ENCODE measurements at places on chromosomes 16 and 17.

GRCh38 chr16:17508303-17508702 lies 37.5 kb upstream of the XYLT1 start:
- H3K27ac ChIP-seq = no peak overlapping the region
- no peaks in the 10 kb centered on the region for H3K4me1 ChIP-seq
- H3K27me3 ChIP-seq = peaks cover 6% of the 10 kb centered on the region
- DNase-seq = no peak
- peaks cover 5% of the 10 kb centered on the region for H3K36me3 ChIP-seq

- no peak overlapping the region for H3K27ac ChIP-seq
- no peak overlapping the region for H3K4me3 ChIP-seq
- no peaks in the 10 kb centered on the region for H3K4me1 ChIP-seq
- peaks cover 4% of the 10 kb centered on the region for H3K36me3 ChIP-seq
- no peak for DNase-seq
Measured at GRCh38 chr16:72963533-72964315, 84.2 kb downstream of the ZFHX3 start.

DNA sequence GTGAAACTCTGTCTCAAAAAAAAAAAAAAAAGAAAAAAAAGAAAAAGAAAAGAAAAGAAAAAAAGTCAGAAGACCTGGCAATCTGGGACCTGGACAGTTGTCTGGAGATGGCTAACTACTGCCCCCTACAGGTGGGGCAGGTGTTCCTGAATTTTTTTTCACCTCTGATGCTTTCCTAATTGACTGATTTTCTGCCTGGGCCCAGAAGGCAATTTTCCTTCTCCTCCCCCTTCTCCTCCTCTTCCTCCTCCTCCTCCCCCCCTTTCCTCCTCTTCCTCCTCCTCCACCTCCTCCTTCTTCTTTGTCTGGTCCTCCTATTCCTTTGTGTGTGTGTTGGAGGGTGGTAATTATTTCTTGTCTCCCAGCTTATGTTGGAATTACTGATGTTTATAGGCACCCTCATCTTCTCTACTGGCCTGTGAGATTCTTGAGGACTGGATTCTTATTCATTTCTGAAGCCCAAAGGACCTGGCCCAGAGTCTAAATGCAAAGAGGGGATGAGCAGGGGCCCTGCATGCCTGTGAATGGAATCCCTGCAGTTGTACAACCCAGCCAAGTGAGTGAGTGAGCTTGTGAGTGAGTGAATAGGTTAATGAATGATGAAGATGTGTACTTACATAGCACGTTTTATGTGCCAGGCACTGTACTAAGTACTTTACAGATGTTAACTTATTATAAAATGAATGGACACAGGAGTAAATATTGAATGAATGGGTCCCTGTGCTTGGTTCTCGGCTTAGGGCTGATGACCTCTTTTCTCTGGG lies 26.9 kb downstream of the IRX5 start:
- H3K27ac ChIP-seq = no peak overlapping the region
- peaks cover 7% of the 10 kb centered on the region for H3K27me3 ChIP-seq
- H3K4me1 ChIP-seq = no peaks in the 10 kb centered on the region
- H3K4me3 ChIP-seq = no peak overlapping the region
- H3K36me3 ChIP-seq = no peaks in the 10 kb centered on the region
- no peak for DNase-seq

GRCh38 chr17:3955673-3955988 lies 8.6 kb downstream of the ATP2A3 start:
- peaks cover 20% of the 10 kb centered on the region for H3K36me3 ChIP-seq
- H3K4me3 ChIP-seq = no peak overlapping the region
- H3K27ac ChIP-seq = no peak overlapping the region
- DNase-seq = no peak
- no peaks in the 10 kb centered on the region for H3K27me3 ChIP-seq
- H3K4me1 ChIP-seq = peaks cover 44% of the 10 kb centered on the region

GRCh38 chr17:29927546-29927945 lies 2.5 kb downstream of the SSH2 start:
- H3K36me3 ChIP-seq = peaks cover 4% of the 10 kb centered on the region
- peak overlapping the region; percentile 45 for H3K27ac ChIP-seq
- no peaks in the 10 kb centered on the region for H3K27me3 ChIP-seq
- peaks cover 23% of the 10 kb centered on the region for H3K4me1 ChIP-seq

DNA sequence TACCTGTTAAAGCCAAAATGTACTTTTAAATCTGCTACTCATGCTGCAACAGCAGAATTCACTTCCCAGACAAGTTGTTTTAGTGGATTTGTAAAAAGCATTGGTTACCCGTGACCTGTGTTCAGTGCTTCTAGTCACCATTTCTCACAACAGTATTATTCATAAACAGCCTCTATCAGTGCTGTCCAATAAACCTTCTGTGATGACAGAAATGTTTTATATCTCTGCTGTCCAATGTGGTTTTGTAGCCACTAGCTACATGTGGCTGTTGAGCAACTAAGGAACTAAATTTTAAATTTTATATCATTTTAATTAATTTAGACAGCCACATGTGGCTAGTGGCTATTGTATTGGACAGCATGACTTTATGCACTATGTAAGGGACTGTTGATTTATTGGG lies 12.6 kb downstream of the MAP3K3 start:
- H3K27ac ChIP-seq = no peak overlapping the region
- peaks cover 24% of the 10 kb centered on the region for H3K36me3 ChIP-seq
- H3K4me3 ChIP-seq = no peak overlapping the region
- H3K27me3 ChIP-seq = no peaks in the 10 kb centered on the region
- DNase-seq = no peak
- H3K4me1 ChIP-seq = peaks cover 16% of the 10 kb centered on the region

DNA sequence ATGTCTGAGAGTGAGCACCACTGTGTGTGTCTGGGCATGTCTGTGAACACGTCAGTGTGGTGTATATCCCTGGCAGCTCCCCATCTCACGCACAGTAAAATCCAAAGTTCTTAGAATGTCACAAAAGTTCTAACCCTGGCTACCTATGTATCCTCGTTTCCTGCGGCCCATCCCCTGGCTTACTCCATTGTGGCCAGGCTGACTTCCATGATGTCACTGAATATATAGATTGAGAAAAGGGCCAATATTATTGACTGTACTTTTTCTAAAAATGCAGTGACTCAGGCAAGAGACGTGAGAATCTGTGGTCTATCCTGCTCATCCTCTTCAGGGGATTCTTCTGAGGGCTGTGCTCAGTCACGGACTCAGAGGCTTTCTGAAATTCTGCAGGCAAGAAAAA lies 963 bp upstream of the METTL22 start:
- peaks cover 2% of the 10 kb centered on the region for H3K27me3 ChIP-seq
- DNase-seq = no peak
- H3K4me1 ChIP-seq = peaks cover 9% of the 10 kb centered on the region

GRCh38 chr17:64099543-64099942 lies 30.4 kb downstream of the ERN1 start:
- no peaks in the 10 kb centered on the region for H3K27me3 ChIP-seq
- DNase-seq = no peak
- H3K27ac ChIP-seq = no peak overlapping the region
- peaks cover 5% of the 10 kb centered on the region for H3K4me1 ChIP-seq
- H3K4me3 ChIP-seq = no peak overlapping the region

DNA sequence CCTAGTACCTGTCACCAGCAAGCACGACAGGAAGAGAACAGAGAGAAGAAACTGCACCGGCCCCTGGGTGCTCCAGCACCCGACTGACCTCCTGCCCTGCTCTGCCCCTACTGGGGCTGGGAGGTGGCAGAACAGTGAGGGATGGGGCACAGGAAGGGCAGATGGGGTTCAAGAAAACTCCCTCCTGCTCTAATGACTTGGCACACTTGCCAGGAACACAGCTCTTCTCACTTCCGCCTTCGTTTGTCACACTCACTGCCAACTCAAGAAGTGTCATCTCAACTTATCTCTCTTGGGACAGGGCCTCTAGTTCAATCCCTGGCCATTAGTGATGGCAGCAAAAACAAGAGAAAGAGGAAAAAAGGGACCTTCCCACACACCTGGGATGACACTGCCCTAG lies 42.7 kb upstream of the ICAM2 start:
- no peaks in the 10 kb centered on the region for H3K27me3 ChIP-seq
- H3K36me3 ChIP-seq = peaks cover 21% of the 10 kb centered on the region
- peaks cover 19% of the 10 kb centered on the region for H3K4me1 ChIP-seq
- DNase-seq = peak; percentile 8

DNA sequence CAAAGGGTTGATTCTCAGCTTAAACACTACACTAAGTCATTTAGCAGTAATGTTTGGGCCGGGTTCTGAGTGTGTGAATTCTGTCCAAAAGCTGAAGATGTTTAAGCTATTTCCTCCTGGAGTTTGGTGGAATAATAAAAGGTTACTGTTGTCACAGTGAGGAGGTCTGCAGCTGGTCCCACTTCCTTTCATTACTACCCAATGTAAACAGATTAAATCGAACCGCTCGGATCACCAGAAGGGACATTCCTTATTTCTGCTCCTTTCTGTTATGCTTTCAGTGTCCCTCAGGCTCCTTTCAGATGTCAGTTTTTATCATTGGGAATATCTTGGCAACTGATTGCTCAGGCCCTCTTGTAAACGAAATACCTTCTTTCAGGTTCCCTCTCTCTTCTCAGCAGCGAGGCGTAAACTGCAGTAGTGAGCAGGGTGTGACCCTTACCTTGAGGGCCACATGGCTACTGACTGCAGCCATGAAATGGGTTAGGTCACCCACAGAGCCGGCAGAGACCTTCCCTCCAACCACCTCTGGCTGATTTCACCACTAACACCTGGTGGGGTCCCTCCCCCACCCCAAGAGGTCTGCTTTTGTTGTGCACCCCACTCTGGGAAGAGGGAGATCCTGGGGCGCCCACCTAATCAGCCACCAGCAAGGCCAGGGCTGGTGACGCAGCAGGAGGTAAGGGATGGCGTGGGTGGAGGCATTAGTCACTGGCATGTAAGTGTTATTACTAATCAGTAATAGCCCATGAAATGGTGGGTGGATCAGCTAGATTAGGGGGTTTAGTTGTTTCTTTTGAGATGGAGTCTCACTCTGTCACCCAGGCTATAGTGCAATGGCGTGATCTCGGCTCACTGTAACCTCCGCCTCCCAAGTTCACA lies 117.6 kb downstream of the VPS53 start:
- no peaks in the 10 kb centered on the region for H3K27me3 ChIP-seq
- peaks cover 21% of the 10 kb centered on the region for H3K36me3 ChIP-seq
- no peaks in the 10 kb centered on the region for H3K4me1 ChIP-seq
- H3K4me3 ChIP-seq = no peak overlapping the region
- H3K27ac ChIP-seq = no peak overlapping the region

DNA sequence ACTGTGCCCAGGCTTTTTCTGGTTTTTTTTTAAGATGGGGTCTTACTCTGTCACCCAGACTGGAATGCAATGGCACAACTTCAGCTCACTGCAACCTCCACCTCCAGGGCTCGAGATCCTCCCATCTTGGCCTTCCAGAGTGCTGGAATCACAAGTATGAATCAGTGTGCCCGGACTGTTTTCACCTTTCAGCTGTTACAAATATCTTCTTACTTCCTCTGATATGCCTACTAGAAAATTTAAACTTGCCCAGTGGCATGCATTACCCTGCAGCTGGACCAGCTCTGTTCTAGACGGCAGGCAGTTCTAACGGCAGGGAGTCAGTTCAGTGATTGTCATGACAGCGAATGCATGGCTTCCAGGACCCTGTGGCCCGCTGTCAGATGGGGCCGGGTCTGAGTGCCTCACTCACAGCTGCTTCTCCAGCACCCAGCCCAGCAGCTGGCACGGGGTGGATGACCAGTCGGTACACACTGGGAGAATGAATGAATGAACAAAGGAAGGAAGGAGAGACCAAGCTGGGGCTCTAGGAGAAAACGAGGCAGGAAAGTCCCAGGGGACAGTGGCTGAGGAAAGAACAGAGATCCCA lies 28.0 kb upstream of the LITAF start:
- H3K27ac ChIP-seq = peak overlapping the region; percentile 92
- no peaks in the 10 kb centered on the region for H3K27me3 ChIP-seq
- H3K4me1 ChIP-seq = peaks cover 37% of the 10 kb centered on the region
- H3K36me3 ChIP-seq = no peaks in the 10 kb centered on the region
- DNase-seq = no peak

DNA sequence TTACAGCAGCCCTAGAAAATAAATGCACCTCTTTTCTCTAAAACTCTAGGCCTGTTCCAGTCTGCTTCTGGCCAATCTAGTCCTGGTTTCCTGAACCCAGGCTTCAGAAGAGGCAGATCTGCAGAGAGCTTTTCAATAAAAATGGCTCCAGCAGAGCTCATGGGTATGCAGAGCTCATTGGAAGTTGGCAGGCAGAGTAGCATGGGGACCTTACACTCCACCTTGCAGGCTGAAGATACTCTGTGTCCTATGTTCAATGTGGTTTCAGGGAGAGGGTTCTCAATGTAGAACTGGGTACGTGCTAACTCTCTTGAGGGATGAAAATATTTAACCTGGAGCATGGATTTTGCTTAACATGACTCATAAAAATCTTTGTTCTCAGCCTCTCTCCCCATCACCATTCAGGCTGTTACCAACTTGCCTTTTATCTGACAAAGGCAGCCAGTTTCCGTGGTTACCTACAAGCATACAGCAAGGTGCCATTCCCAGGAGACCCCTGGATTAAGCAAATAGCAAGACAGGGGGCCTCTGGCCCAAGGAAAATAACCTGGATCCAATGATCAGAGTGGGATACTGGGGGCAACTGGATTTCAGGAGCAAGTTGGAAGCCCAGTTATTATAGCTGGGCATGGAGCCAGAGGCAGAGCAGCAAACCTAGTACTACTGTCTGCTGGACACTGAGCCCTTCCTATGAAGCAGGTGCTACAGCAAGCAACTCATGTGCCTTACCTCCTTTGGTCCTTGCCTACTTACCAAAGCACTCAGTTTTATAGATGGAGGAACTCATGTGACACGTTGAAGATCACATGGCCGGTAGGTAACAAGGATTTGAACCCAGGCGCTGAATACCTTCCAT lies 98.2 kb upstream of the DHX40 start:
- no peak overlapping the region for H3K4me3 ChIP-seq
- no peaks in the 10 kb centered on the region for H3K4me1 ChIP-seq

- no peaks in the 10 kb centered on the region for H3K4me1 ChIP-seq
- H3K27ac ChIP-seq = no peak overlapping the region
- H3K4me3 ChIP-seq = no peak overlapping the region
- no peak for DNase-seq
- H3K27me3 ChIP-seq = no peaks in the 10 kb centered on the region
Measured at GRCh38 chr16:12737563-12737962, 66.1 kb downstream of the CPPED1 start.

DNA sequence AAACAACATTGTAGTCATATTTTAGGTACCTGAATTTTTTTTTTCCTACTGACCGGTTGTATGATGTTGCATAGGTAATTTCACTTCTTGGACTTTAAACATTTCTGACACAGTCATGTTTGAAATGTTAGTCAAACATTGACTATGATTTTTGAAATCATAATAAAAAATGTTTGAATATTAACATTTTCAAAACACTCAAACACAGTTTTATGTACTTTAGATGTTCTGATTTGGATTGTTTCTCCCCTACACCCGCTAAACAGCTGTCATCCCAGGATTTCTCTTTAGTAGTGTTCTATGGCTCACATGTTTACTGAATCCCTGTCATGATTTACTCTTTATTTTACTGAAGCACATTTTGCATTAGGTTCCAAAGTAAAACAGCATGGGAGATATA lies 102.9 kb upstream of the NPEPPS start:
- H3K36me3 ChIP-seq = peaks cover 10% of the 10 kb centered on the region
- H3K4me1 ChIP-seq = peaks cover 2% of the 10 kb centered on the region
- no peak overlapping the region for H3K27ac ChIP-seq
- no peak overlapping the region for H3K4me3 ChIP-seq

All from memory B cell (primary cell).